Activated naive CD8-positive, alpha-beta T cell treated with anti-CD3 and anti-CD28 coated beads, Interleukin-2, amount 50 U/mL, for 24 hours (primary cell): ENCODE measurements at places on chromosomes 3 and 15.

DNA sequence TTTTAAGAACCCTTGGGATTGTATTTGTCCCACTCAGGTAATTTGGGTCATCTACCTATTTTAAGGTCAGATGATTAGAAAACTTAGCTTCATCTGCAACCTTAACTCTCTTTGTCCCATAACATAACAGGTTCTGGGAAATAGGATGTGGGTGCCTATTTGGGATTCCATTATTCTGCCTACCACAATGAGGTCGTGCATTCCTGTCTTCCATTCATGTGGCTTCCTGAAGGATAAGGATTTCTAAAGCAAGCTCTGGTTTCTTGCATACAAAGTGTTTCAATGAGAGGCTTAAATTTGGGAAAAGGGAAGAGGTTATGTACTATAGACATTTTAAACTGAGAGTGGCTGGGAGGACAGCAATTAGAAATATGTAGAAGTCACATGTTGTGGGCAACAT is 190.3 kb downstream of the MCTP2 start:
- DNase-seq = no peak

DNA sequence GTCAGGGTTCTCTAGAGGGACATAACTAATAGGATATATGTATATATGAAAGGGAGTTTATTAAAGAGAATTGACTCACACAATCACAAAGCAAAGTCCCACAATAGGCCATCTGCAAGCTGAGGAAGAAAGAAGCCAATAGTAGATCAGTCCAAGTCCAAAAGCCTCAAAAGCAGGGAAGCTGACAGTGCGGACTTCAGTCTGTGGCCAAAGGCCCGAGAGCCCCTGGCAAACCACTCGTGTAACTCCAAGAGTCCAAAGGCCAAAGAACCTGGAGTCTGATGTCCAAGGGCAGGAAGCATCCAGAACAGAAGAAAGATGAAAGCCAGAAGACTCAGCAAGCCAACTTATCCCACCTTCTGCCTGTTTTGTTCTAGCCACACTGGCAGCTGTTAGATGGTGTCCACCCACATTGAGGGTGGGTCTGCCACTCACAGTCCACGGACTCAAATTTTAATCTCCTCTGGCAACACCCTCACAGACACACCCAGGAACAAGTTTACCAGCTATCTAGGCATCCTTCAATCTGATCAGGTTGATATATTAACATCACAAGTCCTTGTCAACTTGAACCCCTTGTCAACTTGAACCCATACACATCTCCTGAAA is 54.2 kb upstream of the ACAD9 start:
- no peak for DNase-seq

DNA sequence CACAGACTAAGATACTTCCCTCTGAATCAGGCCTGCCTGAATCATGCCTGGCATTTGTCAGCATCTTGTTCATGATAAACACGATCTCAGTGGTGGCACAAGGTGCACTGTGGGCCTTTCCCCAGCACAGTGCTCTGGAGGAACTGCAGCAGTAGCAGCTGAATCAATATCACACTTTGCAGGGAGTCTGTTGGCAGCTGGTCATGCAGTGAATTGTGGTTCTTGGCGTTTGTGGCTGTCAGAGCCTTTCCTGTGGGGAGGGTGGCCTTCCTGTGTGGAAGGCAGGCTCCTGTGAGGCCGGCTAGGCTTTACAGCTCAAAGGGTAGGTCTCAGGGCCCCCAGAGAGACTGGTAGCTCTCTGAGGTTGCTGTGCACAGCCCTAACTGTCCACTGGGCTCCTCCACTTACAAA is 54.4 kb upstream of the TLE3 start:
- DNase-seq = no peak

- no peak for DNase-seq
Observed at GRCh38 chr15:78243491-78243941, 9.2 kb upstream of the ACSBG1 start.

DNA sequence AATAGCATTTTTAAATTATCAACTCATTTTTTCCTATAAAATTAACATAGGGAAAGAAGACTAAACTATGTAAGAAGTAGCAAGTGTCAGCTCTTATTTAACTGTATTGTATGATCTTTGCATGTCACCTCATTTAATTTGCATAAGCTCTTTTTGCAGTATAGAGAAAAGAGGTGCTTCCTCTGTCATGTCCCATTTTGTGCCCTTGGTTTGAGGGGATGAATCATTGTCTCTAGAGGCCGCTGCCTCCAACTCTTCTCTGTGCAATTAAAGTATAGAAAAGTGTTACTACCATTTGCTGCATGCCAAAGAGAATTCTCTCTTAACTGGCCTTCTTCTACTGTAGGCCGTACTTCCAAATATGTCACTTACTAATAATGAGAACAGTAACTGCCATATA is 93.4 kb downstream of the LRRC28 start:
- no peak for DNase-seq

GRCh38 chr15:36790891-36791290 is 211.5 kb downstream of the CDIN1 start:
- no peak for DNase-seq

DNA sequence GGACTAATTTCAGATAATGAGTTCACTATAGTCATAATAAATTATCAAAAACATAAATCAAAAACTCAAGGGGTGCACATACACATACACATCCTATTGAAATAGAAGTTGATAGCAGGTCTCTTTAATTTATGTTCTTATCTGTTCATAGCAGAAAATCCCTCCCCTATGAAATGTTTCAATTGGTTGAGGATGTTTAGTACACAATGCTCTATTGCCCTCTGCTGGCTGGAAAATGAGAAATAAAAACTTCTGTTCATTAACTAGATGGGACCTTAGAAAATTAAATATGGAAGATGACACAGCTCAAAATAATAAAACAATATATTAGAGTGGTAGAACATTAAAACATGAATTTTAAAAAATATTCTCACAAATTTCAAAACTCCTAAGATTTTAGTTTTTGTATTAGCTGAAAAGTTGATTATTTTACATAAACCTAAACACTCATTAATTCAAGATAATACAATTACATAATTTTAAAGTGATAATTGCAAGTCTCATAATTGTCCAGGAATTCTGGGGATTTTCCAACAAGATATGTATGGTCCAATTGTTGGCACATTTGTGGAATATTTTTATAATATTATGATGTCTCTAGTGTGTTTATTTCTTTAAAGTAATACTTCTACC is 735.0 kb downstream of the ROBO1 start:
- no peak for DNase-seq

DNA sequence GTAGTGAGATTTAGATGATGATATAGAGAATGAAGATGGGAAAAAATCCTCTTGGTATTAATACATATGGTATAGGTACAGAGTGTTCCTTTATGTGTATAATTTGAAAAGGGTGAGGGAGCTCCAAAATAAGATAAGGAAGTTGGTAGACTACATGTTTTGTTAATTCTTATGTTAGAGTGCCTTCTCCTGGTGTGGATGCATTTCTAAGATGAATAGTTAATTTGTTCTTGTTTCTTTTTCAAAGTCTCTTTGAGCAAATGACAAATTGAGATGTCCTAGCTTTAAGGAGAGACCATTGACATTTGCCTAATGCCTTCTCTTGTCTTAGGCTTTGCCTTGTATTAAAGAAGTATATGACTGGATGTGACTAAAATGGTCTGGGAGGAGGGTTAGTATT is 34.1 kb downstream of the AKAP13 start:
- no peak for DNase-seq

DNA sequence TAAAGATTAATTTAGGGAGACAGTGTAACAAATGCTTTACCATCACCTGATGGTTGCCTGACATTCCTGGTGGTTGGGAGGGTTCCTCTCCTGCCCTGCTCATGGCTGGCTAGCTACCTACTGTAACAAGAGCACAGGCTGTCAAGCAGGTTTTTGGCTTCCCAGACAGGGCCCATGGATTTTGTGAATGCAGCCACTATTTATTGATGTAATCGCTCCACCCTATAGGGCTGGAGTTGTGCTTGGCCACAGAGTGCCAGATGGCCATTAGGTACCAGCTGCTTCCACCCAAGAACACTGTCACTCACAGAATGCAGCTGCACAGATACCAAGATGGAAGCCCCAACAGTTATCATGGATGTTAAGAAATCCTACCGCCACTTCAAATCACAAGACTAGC is 31.0 kb upstream of the KLHL25 start:
- no peak for DNase-seq

GRCh38 chr3:66655671-66656070 is 154.8 kb upstream of the LRIG1 start:
- DNase-seq = no peak

DNA sequence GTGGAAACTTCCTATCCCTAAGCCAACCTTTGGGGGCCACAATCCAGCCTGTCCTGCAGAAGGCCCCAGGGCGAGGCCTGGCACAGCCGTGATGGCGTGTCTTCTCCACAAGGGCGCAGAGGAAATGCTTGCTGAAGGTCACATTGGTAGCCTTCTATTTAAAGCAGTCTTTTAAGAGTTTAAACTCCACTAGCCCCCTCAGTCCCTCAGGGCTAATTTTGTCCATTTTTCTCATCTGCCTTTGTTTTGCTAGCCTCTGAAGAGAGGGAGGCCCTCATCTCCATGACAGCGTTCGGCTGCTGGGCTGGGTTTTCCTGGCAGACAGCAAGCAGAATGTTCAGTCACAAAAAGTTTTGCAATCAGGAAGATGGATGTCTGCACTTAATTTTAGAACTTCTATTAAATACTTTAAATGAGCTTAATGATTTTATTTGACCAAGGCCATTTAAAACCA is 40.8 kb downstream of the RARB start:
- no peak for DNase-seq

DNA sequence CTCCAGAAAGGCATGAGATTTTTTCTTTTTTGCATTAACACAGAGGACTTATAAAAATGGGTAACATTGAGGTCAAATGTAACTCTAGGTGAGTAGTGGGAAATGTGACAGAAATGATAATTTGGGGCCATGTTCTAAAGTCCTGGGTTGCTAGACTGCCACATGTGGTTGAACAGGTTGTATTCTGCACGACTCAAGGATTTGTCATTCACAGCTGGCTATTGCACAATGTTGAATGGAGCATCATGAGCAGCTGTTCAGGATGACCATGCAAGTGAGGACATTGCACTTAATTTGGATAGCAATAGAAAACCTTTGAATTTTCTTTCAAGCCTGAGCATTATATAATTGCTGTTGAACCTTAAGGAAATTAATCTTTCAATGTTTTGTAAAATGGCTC is 396.6 kb downstream of the NAALADL2 start:
- DNase-seq = no peak

GRCh38 chr3:143054011-143054410 is 52.6 kb downstream of the U2SURP start:
- no peak for DNase-seq

DNA sequence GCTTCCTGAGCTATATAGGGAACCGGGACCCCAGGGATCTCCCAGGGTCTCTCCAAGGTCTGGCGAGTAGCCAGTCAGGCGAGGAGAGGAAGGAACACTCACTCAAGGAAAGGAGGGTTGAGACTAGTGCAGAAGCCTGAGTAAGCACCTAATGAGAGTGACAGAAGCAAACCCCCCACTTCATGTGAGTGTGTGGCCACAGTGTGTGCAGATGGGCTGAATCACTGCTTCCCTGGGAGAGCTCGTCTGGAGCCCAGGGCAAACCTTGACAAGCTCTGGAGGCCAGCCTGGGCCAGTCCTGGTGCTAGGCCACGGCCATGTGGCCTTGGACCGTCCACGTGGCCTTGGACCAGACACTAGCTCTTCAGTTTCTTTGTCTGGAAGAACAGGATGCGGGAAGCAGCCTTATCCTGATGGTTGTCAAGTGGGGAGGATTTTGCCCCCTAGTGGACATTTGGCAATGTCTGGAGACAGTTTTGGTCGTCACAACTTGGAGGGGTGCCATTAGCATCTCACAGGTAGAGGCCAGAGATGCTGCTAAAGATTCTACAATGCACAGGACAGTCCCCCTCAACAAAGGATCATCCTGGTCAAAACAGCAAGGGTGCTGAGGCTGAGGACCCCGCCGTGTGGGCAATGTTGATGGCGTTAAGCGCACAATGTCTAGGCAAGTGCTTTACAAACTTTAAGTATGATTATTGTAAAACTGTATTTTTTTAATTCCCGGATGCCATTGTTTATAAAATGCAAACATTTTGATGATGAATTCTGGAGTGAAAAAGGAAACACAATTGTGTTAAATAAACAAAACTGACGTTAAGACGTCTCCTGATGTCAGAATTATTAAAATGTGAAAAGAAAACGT is 34.8 kb upstream of the CTSH start:
- peak; percentile 41 for DNase-seq
